ENCODE measurements at places on chromosomes 7 and 10. TPM values are rescaled to one million over a fixed set of nuclear protein-coding genes. Genes with fewer than 3 reads are reported as not detected.

DNA sequence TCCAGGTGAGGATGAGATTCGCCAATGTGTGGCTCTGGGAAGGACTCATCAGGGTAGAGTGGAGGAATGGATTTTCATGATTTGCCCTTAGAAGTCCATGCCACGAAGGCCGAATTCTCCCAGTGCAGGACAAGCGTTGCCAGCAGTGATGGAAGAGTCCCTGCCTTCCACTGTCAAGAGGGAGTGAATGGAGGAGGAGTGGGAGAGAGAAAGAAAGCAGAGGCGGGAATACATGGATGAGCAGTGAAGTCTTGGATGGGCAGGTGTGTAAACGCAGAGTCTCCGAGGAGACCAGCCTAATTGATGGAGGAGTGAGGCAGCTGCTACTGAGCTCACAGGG, 419.2 kb downstream of the GLRX3 start:
- H3K4me3 ChIP-seq, result no peak overlapping the region
- H3K36me3 ChIP-seq, result no peaks in the 10 kb centered on the region
- H3K27me3 ChIP-seq, result peaks cover 3% of the 10 kb centered on the region
- H3K4me1 ChIP-seq, result no peaks in the 10 kb centered on the region
- no peak overlapping the region for H3K27ac ChIP-seq

The EVX1 gene
- not detected for total RNA-seq

DNA sequence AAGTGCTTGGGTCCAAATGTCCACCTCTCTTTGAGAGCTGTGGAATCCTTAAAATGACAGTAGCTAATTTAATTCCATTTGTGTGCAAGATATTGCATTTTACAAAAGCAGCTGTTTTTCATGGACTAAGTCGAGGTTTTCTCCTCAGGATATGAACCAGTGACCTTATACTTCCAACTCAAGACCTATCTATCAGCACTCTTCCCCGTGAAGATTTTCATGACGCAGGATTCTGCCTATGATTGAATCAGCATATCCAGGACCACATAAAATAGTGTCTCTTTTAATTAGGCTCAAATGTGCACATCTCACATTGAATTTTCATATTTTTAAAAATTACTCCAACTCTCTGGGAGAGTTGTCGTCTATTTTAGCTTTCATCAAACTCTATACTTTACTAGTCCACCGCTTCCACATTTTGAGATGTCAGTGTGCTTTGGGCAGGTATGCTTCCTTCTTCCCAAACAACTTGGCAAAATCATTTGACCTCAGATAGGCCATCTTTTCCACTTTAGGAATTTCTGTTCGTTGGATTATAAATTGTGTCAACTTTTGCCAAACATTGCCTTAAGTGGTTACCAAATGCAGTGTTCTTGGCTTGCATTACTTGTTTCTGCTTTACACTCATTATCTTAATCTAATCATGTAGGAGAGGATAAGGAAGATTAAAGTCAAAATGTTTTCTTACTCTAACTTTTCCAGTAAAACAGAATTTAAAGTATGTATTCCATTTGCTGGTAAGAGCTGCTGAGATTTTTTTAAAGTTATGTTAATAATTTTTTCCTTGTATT, 39.4 kb downstream of the SEMA3A start:
- no peaks in the 10 kb centered on the region for H3K27me3 ChIP-seq
- peaks cover 6% of the 10 kb centered on the region for H3K4me1 ChIP-seq
- H3K27ac ChIP-seq, result no peak overlapping the region
- no peaks in the 10 kb centered on the region for H3K36me3 ChIP-seq
- H3K4me3 ChIP-seq, result no peak overlapping the region

GRCh38 chr7:132377015-132377414, 199.3 kb downstream of the PLXNA4 start:
- no peak overlapping the region for H3K27ac ChIP-seq
- no peak overlapping the region for H3K4me3 ChIP-seq
- peaks cover 12% of the 10 kb centered on the region for H3K4me1 ChIP-seq
- H3K36me3 ChIP-seq, result no peaks in the 10 kb centered on the region
- peak; percentile 78 for DNase-seq
- no peaks in the 10 kb centered on the region for H3K27me3 ChIP-seq

GRCh38 chr10:89278034-89278535, 23.8 kb upstream of the IFIT2 start:
- H3K36me3 ChIP-seq, result no peaks in the 10 kb centered on the region
- H3K27me3 ChIP-seq, result no peaks in the 10 kb centered on the region
- peak; percentile 94 for DNase-seq
- peaks cover 23% of the 10 kb centered on the region for H3K4me1 ChIP-seq

DNA sequence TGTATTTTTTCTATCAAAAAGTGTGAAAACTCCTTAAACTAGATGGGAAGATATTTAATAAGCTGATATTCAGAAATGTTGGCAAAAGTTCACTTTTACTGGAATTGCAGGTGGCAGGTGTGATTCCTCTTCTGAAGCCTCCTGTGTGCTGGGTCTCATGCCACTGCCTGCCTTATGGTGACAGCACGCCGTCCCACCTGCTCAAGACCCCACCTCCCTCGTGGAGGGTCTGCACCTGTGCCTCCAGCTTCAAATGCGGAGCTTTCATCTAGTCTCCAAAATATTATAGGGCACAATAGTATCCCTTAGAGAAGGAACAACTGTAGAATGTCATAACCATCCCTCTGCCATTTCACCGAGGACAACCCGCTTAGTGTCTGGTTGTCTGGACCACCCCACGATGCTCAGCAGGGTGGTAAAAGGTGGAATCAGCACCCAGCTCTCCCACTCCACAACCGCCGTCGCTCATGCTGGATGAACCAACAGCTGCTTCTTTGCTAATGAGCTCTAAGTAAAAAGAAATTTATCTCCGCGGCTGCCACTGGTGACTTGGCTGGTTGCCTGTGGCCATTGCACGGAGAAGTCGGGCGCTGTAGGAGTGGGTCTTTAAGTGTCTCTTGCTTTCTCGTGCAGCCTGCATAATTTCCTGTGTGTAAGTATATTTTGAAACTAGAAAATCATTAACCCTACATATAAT, 119.3 kb upstream of the TCERG1L start:
- H3K27ac ChIP-seq, result no peak overlapping the region
- no peaks in the 10 kb centered on the region for H3K36me3 ChIP-seq
- H3K4me3 ChIP-seq, result no peak overlapping the region
- DNase-seq, result peak; percentile 59
- H3K4me1 ChIP-seq, result no peaks in the 10 kb centered on the region
- no peaks in the 10 kb centered on the region for H3K27me3 ChIP-seq

All from lung (tissue), 17 donors.